Ureter (tissue), 1 donor: ENCODE measurements at places on chromosomes 7 and 10. TPM values are rescaled to one million over a fixed set of nuclear protein-coding genes. Genes with fewer than 3 reads are reported as not detected.

- no peak for DNase-seq
These were observed 50.3 kb upstream of the SP4 start for GRCh38 chr7:21377545-21377944.

GRCh38 chr10:131475043-131475442 lies 163.5 kb upstream of the TCERG1L start:
- no peak for DNase-seq

DNA sequence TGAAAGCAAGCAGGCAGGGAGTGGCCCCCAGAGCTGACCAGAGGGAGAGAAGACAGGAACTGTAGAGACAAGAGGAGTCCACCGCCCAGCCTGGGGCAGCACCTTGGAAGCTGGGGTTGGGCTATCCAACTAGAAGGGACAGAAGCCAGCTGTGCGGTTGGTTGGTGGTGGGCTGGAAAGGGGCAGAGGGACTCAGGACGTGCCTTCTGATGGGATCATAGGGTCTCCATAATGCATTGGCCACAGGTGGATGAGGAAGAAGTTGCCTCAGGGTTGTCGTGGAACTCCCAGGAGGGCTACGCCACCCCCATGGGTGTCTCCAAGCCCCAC lies 114.0 kb upstream of the RET start:
- no peak for DNase-seq

GRCh38 chr7:38318803-38319416 lies 45.5 kb upstream of the TARP start:
- no peak for DNase-seq

GRCh38 chr10:89838044-89838615 lies 136.7 kb downstream of the KIF20B start:
- DNase-seq, result no peak

- no peak for DNase-seq
These were observed 76.7 kb downstream of the ZRANB1 start for GRCh38 chr10:125018576-125019143.

DNA sequence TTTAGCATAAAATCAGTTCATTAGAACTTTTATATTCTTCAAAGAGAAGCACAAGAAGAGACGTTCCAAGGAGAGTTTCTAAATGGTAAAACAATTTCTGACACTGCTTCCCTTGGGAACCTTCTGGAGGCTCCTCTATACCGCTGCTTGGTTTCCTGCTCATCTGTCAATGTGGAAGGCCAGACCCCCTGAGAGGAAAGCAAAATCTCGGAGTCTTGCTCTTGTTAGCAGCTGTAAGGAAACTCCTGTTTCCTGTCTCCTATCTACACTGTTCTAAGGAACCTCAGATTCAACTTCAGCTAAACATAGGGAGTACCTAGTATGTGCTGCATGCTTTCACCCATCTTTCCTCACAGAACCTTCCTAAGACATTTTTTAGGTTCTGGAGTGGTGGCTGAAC lies 322.2 kb downstream of the BMPER start:
- no peak for DNase-seq

GRCh38 chr10:56318816-56319215 lies 42.2 kb downstream of the ZWINT start:
- no peak for DNase-seq

- DNase-seq, result no peak
These were observed 47.8 kb downstream of the COBL start for GRCh38 chr7:51268859-51269258.

DNA sequence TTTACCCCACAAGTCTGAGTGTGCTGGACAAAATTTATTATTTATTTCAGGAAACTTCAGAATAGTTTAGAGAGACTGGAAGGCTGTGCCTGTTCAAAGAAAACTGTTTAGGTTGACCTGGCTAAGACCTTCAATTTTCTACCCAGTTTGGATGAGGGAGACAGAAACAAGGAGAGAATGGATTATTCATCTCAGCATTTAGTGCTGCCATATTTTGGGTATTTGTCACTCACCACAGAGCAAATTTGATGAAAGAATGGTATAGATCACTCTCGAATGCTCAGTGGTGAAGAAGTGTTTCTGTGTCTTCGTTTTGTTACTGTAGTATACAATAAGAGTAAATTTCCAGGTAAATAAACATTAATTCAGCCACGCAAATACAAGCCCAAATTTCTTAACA lies 71.8 kb downstream of the SEMA3C start:
- DNase-seq, result no peak

DNA sequence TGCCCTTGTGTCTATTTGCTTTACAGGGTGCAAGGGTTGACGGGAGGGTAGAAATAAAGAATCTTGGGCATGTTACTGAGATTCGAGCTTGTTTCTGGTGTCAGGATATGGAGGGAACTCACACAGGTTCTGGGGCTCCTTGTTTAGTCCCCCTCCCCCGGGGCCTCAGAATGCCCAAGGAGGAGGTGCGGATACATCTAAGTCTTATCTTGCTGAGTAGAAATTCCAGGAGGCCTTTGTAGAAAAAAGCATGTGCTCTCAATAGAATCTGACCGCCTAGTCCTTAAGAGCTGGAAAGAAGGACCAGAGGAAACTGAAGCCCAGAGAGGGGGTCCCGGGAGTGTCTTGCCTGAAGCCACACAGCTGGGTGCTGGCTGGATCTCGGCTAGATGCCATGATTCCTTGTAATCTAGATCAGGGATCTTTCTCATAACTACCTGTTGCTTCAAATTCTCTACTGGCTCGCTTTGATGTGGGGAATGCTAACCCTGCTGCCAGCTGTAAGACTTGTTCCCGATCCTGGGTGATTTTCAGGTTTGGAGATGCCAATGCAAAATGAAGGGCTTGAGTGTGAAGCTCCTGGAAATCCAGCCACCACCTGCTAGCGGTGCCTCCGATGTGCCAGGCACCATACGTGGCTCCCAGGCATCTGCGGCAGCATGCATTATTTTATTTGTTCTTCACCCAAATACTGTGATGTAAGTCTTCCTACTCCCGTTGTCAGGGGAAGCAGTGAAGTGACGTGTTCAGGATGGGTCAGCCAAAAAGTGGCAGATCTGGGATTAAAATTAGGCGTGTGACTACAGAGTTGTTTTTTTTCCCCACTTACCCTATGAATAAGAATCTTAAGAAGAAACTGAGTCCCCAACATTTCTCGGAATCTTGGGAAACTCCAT lies 226.0 kb downstream of the TCF7L2 start:
- DNase-seq, result no peak

The CAV1 gene
- 127 TPM for total RNA-seq

The CDC14C gene
- not detected for total RNA-seq
